ENCODE measurements at places on chromosomes 4 and X.

DNA sequence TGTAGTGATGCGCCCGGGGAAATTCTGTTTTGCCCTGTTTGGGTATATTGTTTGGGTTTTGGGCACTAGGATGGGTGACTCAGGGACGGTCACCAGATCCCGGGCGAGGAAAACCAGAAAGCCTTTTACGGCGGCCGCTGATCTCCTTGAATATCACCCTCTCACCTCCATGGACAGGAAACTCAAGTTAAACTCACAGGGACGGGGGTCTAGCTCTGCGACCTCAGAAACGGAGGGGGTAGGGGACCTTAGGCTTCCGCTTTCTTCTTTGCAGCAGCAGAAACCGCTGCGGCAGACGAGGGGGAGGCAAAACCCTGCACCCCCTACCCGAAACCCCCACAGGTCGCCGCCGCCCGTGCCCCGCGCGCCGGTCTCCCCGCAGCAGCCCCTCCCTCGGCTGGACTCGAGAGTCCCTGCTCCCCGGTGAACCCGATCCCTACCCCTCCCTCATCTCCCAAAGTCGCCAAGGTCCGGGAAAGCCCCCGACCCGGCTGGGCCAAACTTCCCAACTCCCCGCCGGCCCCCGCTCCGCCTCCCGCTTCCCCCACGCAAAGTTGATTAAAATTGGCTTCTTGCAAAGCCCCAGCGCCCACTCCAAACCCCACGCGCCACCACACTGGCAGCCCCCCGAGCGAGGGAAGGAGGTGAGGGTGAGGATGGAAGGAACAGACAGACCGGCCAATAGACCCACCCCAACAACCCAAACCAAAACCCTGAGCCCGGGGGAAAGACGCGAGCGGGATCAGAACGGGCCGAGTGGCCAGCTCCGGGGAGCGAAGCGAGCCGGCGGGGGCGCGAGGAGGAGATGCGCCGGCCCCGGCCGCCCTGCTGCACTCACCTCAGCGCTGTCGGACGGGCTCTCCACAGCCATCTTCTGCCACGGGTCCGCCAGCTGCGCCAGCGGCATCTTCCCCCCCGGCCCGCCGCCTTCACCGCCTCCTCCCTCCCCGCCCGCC lies 705 bp downstream of the RPS6KA3 start:
- DNase-seq, result no peak

- no peak for DNase-seq
Observed at GRCh38 chr4:54423066-54423465, 194.0 kb downstream of the PDGFRA start.

DNA sequence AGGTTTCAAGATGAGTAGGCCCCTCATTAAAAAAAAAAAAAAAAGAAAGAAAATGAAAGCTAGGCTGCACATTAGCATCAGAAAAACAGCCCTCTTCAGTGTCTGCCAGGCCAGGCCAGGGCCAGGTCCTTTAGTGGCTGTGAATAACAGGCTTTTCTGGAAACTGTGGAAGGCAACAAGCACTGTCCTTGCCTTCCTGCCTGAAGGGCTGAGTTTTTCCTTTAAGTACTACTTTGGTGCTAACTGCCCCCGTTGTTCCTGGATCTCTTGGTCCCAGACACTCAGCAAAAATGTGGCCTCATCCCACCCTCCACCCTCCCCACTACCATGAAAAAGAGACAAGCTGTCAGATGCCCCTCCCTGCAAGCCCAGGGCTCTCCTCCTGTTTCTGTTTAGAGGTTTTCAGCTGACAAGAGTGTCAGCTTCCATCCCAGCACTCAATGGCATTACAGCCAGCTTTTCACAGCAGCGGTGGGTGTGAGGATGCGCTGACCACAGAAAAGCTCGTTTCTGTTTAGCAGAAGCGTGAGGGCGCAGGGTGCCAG lies 174.2 kb downstream of the NHS start:
- no peak for DNase-seq

GRCh38 chr4:176102414-176103063 lies 36.9 kb downstream of the WDR17 start:
- DNase-seq, result no peak

DNA sequence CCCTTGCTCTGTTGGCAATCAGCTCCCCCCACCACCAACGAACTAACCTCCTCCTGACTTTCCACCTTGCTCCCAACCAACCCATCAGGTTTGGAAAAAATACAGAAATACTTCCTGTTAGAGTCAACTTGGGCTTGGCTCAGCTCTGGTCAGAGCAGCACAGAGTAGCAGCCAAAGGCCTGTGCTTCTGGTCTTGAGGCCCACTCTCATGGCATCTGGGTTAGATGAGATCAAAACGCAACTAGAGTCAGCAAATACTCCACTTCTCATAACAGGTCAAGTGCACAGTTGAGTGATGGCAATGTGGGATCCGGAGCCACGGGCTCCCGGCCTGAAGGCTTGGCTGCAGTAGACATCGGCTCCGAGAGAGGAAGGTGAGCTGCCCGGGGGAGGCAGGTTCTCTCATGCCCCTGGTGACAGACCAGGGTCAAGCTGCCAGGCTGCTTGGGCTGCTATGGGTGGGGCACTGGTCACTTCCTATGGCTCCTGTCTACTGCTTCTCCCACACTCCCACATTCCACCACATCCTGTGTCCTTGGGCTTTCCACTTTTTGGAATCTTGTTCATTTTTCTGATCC lies 34.8 kb downstream of the ZNF185 start:
- DNase-seq, result no peak

GRCh38 chr4:22502895-22503814 lies 12.7 kb downstream of the ADGRA3 start:
- DNase-seq, result no peak

GRCh38 chrX:130340271-130340670 lies 552 bp downstream of the SLC25A14 start:
- no peak for DNase-seq
